ENCODE measurements at places on chromosomes 6 and 20. TPM values are rescaled to one million over a fixed set of nuclear protein-coding genes. Genes with fewer than 3 reads are reported as not detected.

- no peaks in the 10 kb centered on the region for H3K4me1 ChIP-seq
- H3K4me3 ChIP-seq = no peak overlapping the region
- no peak overlapping the region for H3K27ac ChIP-seq
- no peaks in the 10 kb centered on the region for H3K36me3 ChIP-seq
Observed at GRCh38 chr6:106702451-106703110, 73.2 kb downstream of the QRSL1 start.

DNA sequence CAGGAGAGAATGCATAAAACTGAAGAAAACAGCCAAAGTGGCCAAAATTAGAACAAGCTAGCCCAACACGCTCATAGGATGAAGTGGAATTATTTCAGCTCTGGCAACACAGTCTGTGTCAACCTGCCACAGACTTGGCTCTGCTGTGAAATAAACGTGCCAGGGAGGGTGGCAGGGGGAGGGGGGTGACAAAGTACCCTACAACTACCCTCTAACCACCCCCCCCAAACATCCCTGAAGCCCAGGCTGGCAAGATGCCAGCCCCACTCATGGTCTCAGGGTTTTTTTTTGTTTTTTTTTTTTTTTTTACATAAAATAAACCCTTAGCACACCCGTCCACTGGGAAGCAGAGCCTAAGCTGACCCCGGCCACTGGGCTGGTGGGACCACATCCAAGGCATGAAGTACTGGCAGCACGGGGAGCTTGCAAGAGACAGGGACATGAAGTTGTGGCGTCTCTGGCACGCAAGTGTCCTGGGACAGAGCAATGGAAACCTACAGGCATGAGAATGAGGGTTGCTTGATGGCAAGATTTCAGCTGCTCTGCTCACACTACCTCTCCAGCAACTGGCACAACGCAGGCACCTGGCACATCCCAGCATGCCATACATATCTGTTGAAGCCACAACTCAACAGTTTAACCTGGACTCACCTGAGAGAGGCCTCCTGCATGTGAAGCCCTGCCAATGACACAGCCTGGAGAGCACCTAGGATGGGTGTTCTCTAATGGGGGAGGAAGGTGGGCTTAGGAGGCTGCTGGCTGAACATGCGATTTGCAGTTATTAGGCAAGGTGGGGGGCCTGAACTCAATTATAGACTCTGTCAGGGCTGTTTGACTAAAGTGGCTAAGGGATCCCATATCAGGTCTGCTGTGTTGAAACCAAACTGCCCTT is 76.4 kb downstream of the TRAM2 start:
- DNase-seq = no peak
- no peak overlapping the region for H3K27ac ChIP-seq
- H3K4me1 ChIP-seq = no peaks in the 10 kb centered on the region
- no peaks in the 10 kb centered on the region for H3K27me3 ChIP-seq
- H3K4me3 ChIP-seq = no peak overlapping the region
- no peaks in the 10 kb centered on the region for H3K36me3 ChIP-seq

DNA sequence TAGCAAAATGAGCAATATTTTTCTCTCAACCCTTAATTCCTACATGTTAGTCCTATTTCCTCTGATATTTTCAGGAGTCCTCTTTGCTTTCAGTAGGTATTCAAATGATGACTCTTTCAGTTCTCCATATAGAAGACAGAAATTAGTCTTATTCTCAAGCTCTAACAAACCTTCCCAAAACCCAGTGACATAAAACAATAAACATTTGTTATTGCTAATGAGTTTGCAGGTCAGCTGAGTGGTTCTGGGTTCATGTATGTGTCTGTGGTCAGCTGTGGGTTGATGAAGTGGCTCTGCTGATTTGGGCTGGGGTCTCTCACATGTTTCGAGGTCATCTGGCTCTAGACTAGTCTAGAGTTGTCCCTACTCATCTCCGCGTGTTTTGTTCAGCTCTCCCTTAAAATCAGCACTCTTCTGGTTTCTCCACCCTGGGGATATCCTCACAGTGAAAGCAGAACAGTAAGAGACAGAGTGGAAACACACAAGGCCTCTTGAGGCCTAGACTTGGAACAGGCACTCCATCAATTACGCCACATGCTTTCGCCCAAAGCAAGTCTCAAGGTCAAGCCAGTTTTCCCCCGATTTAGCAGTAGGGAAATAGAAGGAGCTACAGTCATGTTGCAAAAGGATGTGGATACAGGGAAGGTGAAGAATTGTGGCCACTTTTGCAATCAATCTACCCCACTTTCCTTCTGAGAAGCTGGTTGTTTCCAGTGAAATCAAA is 273.0 kb downstream of the PLCB1 start:
- H3K27me3 ChIP-seq = no peaks in the 10 kb centered on the region
- no peak overlapping the region for H3K4me3 ChIP-seq
- no peak overlapping the region for H3K27ac ChIP-seq
- DNase-seq = no peak
- no peaks in the 10 kb centered on the region for H3K36me3 ChIP-seq

DNA sequence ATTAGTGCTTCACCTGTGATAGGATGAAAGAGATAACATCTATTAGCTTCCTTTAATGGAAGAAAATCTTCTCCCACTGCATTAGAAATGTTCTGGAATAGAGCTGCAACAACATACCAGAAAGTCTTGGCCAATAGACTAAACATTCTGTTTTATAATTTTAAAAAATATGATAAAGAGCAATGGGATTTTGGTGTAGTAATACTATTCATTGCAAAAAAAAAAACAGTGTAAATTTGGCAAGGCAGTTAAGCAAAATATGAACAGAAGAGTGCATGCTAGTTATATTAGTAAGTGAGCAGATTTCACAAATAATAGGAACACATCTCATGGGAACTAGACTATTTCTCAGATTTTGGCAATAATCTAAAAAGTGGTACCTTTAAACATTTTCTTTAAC is 43.3 kb downstream of the SOX4 start:
- H3K4me1 ChIP-seq = no peaks in the 10 kb centered on the region
- no peak overlapping the region for H3K4me3 ChIP-seq
- H3K27me3 ChIP-seq = no peaks in the 10 kb centered on the region
- DNase-seq = no peak

- no peaks in the 10 kb centered on the region for H3K27me3 ChIP-seq
- DNase-seq = no peak
- no peak overlapping the region for H3K4me3 ChIP-seq
- peaks cover 5% of the 10 kb centered on the region for H3K36me3 ChIP-seq
Observed at GRCh38 chr20:3279761-3280160, 40.8 kb upstream of the SLC4A11 start.

DNA sequence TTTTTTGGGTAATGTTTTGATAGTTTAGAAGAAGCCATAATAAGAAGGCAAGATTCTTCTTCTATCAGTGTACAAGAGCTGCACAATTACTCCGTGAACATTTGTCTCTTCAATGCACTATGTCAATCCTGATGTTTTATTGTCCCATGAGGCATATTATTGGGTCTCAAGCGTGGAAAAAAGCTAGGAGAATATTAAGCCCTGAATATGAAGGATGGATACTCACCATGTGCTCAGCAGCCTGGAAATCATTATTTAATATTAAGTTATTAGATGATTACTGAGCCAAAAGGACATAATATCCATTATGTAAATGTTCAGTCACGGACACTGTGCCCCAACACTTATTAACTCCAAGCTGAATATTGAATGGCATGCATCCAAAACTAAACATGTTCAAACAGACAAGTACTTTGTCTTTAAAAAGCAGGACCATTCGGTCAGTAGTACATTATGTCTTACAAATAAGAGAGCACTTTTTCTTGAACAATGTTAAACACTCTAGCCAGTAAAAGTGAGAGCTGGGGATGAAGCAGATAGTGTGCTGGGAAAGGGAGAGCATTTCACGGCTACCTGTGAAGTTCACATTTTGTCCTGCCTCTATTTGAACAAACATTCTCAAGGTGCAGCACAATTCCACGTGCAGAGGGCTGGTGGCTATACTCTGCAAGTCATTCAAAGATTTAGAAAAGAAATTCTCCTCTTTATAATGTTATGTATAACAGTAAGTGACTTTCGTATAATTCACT is 70.6 kb upstream of the CNR1 start:
- no peaks in the 10 kb centered on the region for H3K4me1 ChIP-seq
- no peak overlapping the region for H3K4me3 ChIP-seq

DNA sequence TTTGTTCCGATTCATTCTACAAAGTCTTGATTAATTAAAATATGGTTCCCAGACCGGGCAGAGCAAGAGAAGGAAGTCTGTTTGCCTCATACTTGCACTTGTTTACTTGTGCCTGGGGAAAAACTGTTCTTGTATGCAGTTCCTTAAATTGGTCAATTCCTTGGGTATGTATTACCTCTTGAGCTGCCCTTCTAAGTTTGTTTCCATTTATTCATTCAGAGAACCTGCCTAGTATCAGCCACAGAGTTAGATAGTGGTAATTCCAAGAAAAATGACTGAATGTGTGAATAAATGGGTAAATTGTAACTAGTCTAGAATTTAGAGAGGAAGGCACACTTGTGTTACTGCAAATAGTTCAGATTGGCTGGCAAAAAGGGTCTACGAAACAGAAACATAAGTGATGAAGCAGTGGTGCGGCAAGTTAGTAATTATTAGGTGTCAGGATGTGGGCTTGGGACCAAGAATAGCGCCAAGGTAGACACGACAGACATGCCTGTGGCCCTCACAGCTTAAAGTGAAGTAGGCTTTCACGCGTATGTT is 525 bp upstream of the MAK start:
- H3K4me3 ChIP-seq = peak overlapping the region; percentile 44
- no peak for DNase-seq
- H3K27me3 ChIP-seq = peaks cover 41% of the 10 kb centered on the region

GHRH gene
- not detected for polyA plus RNA-seq

- DNase-seq = no peak
- H3K27me3 ChIP-seq = no peaks in the 10 kb centered on the region
- no peaks in the 10 kb centered on the region for H3K36me3 ChIP-seq
- no peak overlapping the region for H3K27ac ChIP-seq
- peaks cover 13% of the 10 kb centered on the region for H3K4me1 ChIP-seq
Observed at GRCh38 chr6:142683714-142684141, 261.2 kb downstream of the HIVEP2 start.

DNA sequence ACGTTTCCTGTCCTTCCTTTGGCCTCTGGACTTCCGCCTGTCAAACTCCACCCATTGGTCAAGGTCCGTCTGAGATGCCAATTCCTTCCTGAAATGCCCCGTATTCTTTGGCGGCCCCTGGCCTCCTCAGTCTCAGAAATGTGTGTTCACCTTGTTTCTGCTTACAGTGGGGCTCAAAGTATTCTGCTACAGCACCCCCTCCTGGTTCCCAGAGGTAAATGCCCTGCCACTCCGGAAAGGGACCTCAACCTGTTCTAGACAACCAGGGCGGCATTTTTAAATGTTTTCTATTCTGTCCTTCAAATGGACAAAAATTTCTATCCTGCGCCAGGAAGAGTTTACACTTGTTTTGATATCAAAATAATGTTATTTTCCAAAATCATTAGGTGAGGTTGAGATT is 12.1 kb upstream of the PAX1 start:
- DNase-seq = no peak
- no peaks in the 10 kb centered on the region for H3K4me1 ChIP-seq
- H3K27ac ChIP-seq = no peak overlapping the region
- no peak overlapping the region for H3K4me3 ChIP-seq
- H3K27me3 ChIP-seq = no peaks in the 10 kb centered on the region
- H3K36me3 ChIP-seq = no peaks in the 10 kb centered on the region

ZBTB46 gene
- polyA plus RNA-seq = 0.09 TPM

DNA sequence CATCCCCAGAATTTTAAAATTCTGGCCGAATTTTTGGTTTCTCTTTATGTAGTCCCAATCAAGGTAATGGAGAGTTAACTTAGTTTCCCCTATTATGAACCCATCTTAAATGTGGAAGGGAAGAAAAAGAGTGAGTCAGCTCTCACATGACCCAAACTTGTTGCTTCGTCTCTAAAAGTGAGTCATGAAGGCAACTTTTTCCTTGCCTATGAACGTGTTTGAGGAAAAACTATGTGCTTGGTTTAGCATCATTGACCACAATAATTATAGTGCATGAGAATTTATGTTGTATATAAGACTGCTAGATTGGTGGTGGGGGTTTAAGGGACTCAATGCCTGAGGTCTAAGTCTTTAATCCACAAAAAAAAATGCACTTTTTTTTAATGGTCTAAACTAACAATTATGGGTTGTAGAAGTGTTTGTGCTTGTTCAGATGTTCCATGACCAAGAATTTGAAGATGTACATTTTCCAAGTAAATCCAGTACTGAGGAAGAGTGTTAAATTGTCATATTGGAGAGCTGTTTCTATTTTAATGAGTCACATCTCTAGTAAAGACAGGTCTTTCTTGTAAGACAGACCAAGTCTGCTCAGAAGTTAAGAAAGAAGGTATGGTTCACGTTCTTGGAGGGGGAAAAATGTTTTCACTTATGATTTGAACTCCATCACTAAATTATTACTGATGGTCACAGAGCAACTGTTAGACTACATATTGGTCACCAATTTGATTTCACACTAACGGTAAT is 409.9 kb upstream of the MARCKS start:
- H3K27ac ChIP-seq = no peak overlapping the region
- H3K36me3 ChIP-seq = no peaks in the 10 kb centered on the region
- H3K4me1 ChIP-seq = no peaks in the 10 kb centered on the region
- no peaks in the 10 kb centered on the region for H3K27me3 ChIP-seq

VSTM2L gene
- polyA plus RNA-seq = not detected

TFAP2D gene
- not detected for polyA plus RNA-seq

GRCh38 chr20:9262653-9263194 is 193.8 kb downstream of the PLCB4 start:
- no peak for DNase-seq
- H3K27ac ChIP-seq = no peak overlapping the region
- no peaks in the 10 kb centered on the region for H3K27me3 ChIP-seq
- no peak overlapping the region for H3K4me3 ChIP-seq

OR2J1 gene
- not detected for polyA plus RNA-seq

DNA sequence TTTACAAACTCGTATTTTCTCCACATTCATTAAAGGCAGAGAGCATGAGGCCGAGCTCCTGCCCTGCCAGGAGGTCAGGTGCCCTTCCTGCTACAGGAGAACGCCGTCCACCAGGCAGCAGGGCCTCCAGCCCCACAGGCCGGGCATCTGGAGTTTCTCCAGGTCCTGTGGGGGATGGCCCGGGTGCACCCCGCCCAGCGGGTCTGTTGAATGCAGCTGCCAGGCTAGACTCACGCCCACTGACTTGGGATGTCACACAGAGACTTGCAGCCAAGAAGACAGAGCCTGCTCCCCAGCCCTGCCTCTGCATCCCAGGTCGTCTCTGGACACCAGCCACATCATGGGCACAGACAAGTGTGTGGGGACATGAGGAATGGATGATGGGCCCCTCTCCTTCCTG is 376.4 kb downstream of the CDH4 start:
- H3K4me3 ChIP-seq = no peak overlapping the region
- H3K36me3 ChIP-seq = no peaks in the 10 kb centered on the region
- H3K27me3 ChIP-seq = no peaks in the 10 kb centered on the region
- no peak overlapping the region for H3K27ac ChIP-seq
- no peak for DNase-seq

GRCh38 chr6:110255211-110255750 is 75.1 kb downstream of the CDC40 start:
- no peak overlapping the region for H3K27ac ChIP-seq
- H3K36me3 ChIP-seq = no peaks in the 10 kb centered on the region
- no peak for DNase-seq
- no peak overlapping the region for H3K4me3 ChIP-seq
- H3K27me3 ChIP-seq = no peaks in the 10 kb centered on the region

GRCh38 chr6:141326426-141326825 is 806.3 kb upstream of the GJE1 start:
- H3K4me1 ChIP-seq = no peaks in the 10 kb centered on the region
- no peaks in the 10 kb centered on the region for H3K27me3 ChIP-seq
- no peaks in the 10 kb centered on the region for H3K36me3 ChIP-seq
- peak; percentile 23 for DNase-seq
- H3K27ac ChIP-seq = no peak overlapping the region

Data from CD4-positive, alpha-beta memory T cell (primary cell).